ENCODE measurements at places on chromosomes 2 and 18. TPM values are rescaled to one million over a fixed set of nuclear protein-coding genes. Genes with fewer than 3 reads are reported as not detected.

SERPINE2 gene
- total RNA-seq: 7.9 TPM

GRCh38 chr2:28687640-28688385, 63.8 kb upstream of the PPP1CB start:
- DNase-seq: no peak
- no peaks in the 10 kb centered on the region for H3K36me3 ChIP-seq
- peaks cover 6% of the 10 kb centered on the region for H3K4me1 ChIP-seq
- no peaks in the 10 kb centered on the region for H3K27me3 ChIP-seq
- H3K4me3 ChIP-seq: no peak overlapping the region

DNA sequence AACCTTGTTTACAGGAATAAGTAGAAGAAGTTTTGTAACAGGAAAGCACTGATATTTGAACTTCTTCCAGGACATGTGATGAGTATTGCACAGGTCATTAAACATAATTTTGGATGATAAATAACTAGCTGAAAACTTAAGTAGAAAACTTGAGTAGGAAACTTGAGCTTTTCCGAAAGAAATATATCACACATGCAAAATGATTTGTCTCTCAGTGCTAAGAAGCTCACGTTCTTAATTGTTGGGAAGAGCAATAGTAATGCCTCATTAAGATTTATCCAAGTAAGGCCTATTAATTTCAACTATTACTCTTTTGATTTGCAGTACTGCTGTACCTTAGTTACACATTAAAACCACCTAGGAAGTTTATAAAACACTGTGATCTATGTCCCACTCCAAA, 1921.9 kb upstream of the LRRTM1 start:
- DNase-seq: no peak
- no peaks in the 10 kb centered on the region for H3K4me1 ChIP-seq
- H3K36me3 ChIP-seq: no peaks in the 10 kb centered on the region

SLC4A5 gene
- 2.5 TPM for total RNA-seq

GORASP2 gene
- total RNA-seq: 58.7 TPM

- DNase-seq: no peak
- H3K36me3 ChIP-seq: no peaks in the 10 kb centered on the region
- no peaks in the 10 kb centered on the region for H3K27me3 ChIP-seq
- no peaks in the 10 kb centered on the region for H3K4me1 ChIP-seq
Observed at GRCh38 chr2:183597841-183598240, 473.6 kb downstream of the NUP35 start.

EGR4 gene
- total RNA-seq: not detected

- H3K4me3 ChIP-seq: no peak overlapping the region
- H3K4me1 ChIP-seq: no peaks in the 10 kb centered on the region
- no peaks in the 10 kb centered on the region for H3K36me3 ChIP-seq
- DNase-seq: no peak
Observed at GRCh38 chr18:59704146-59704545, 6.9 kb upstream of the CCBE1 start.

Measured in activated CD4-positive, alpha-beta memory T cell treated with anti-CD3 and anti-CD28 coated beads, Interleukin-2, amount 10 ng/mL, durations not matched to agents 7 days and 5 days (primary cell).